ENCODE measurements at places on chromosomes 13 and 19. TPM values are rescaled to one million over a fixed set of nuclear protein-coding genes. Genes with fewer than 3 reads are reported as not detected.

- no peak for DNase-seq
Measured at GRCh38 chr13:51063909-51064308, 47.2 kb downstream of the C13orf42 start.

DNA sequence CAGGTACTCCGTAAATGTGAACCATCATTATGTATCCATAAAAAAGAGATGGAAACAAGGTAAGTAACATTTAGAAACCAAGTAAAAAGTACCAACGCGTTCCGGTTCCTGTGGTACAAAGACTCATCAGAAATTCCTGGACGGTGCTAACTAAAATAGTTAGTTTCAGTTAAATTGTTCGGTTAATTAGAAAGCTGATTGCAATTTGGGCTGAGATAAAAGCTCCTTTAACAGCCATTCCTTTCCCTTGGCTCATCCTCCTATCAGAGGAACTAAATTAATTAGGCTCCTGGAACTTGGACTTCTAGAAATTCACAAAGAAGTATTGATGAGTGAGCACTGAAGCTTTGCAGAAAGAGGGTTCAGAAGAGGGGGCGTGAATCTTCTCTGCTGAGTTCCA lies 63.5 kb downstream of the SOX1 start:
- no peak for DNase-seq

- DNase-seq: no peak
Measured at GRCh38 chr13:23146811-23147625, 33.8 kb upstream of the SGCG start.

DNA sequence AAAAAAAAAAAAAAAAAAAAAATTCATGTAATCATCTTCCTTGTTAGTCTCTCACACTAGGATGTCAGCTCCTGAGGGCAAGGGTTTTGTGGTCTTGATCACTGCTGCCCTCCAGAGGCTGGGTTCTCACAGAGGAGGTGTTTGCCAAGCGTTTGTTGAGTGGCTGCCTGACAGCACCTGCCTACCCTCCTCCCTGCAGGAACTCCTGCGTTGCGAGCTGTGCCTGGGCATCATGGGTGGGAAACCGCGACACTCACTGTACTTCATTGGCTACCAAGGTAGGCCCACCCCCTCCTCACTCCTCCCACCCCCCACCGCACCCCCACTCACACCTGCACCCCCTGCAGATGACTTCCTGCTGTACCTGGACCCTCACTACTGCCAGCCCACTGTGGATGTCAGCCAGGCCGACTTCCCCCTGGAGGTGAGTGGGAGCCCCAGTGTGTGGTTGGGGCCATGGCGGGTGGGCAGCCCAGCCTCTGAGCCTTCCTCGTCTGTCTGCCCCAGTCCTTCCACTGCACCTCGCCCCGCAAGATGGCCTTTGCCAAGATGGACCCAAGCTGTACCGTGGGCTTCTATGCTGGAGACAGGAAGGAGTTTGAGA lies 8.1 kb downstream of the ATG4D start:
- DNase-seq: no peak

GRCh38 chr13:31697290-31697689 lies 42.0 kb upstream of the RXFP2 start:
- DNase-seq: peak; percentile 7

GRCh38 chr13:48275507-48275906 lies 28.0 kb upstream of the RB1 start:
- DNase-seq: no peak

DNA sequence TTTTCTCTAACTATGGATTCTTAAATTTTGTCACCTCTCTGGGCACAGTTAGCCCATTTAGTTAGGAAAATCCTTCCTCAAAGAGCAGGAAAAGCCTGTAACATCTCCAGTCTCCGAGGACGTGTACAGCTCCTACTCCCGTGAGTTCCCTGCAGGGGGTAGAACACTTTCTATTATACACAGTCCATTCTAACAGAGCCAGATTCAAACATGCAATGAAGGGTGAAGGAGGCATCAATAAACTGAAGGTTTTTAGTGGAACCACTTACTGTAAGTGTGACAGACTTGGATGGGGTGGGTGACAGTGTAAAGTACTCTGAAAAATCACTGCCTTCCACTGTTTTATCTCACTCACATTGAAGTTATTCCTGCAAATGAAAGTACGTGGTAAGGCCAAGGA lies 204.7 kb upstream of the DACH1 start:
- no peak for DNase-seq

DNA sequence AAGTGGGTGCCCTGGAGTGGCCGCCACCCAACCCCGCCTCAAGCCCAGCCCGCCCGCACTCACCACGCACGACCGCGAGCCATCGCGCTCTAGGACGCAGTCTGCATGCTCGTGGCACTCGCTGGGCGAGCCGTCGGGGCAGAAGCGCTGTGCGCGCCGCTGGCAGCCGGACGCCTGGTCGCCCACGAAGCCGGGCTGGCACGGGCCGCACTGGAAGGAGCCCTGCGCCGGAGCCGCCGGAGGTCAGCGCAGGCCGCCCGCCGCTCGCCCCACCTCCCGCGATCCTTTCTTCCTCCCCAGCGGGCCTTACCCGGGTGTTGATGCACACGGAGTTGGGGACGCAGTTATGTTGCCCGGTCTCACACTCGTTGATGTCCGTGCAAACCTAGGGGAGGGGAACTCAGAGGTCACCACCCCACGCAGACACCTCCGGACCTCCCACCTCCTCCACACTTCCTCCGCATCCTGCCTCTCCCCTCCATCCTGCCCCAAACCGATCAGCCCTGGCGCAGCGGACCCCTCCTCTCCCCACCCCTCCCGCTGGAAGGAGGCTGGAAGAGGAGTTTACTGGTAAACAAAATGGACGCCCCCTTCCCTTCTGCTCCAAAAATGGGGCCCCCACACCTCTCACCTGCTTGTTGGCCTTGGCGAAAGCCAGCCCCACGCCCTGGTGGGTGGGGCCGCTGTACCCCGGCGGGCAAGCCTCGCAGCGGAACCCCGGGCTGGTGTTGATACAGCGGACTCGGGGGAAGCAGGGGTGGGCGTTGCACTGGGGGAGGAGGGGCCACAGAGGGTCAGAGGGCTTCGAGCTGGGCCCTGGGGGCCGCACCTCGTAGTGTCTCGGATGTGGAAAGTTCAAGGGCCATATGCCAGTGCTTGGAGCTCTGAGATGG lies 2.3 kb downstream of the COMP start:
- DNase-seq: no peak

DNA sequence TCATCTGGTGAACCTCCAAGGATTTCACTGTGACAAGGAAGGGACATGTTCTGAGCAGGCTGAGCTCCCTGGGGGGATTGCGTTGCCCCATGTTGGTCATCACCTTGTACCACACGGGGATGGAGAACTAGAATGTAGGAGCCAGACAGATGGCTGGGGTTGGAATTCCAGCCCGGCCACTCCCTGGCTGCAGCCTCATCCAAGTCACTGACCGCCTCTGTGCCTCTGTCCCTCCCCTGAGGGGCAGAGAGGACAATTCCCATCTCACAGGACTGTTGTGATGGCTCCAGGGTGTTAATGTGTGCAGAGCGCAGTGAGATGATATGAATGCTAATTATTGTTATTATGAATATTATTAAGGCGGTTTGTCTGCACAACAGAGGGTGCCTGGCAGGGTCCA lies 24.1 kb downstream of the ADGRL1 start:
- no peak for DNase-seq

- DNase-seq: no peak
Measured at GRCh38 chr19:13060964-13061927, 41.4 kb downstream of the LYL1 start.

DNA sequence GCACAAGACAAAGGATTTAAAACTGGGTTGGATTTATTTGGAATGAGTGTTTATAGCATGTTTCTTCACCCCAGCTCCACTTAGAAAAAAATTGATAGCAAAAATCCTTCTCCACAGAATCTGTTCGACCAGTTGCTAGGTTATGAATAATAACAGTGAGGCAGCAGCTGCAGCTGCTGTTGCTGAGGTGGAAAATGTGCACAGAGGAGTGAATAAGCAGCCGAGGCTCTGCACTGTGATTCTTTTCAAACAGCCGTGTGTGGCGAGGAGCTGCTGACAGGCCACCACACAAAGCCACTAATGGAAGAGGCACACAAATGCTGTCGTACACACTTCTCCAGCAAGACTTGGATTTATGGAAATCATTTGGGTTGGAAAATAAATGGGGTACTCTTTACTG lies 6.4 kb upstream of the RASL11A start:
- no peak for DNase-seq

DNA sequence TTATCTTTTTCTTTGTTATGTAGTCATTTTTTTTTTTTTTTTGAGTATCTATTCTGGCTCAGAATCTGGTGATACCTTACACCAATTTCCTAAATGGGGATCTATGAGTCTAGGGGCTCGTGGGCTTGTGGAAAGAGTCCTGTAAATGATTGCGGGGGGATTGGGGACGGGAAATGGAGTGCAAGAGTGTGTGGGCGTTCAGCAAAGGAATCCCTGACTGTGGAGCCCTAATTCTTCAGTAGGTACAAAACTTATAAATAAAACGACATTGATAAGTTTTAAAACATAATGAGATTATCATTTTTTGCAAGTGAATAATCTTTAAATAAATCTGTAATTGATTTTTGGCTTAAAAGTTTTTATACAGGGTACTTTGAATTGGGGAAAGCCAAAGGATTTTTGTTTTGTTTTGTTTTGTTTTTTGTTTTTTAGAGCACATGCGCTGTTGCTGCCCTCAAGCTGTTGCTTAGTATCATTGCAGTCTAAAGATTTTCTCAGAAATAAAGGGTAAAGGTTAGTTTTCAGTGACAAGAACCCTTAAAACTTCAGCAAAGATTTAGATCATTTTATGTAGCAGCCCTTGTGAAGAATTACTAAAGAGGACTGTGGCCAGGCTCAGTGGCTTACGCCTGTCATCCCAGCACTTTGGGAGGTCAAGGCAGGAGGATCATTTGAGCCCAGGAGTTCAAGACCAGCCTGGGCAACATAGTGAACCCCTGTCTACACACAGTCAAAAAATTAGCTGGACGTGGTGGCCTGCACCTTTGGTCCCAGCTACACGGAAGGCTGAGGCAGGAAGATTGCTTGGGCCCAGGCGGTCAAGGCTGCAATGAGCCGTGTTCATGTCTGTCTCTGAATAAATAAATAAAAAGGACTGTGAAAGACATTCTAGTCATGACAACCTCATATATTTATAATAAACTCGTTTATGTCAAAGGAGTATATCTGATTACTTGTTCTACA lies 1.7 kb downstream of the ERCC5 start:
- no peak for DNase-seq

- no peak for DNase-seq
Measured at GRCh38 chr13:110135977-110136597, 170.9 kb downstream of the COL4A1 start.

GRCh38 chr13:68850160-68850559 lies 1257.5 kb upstream of the ATXN8OS start:
- no peak for DNase-seq

GRCh38 chr13:52947921-52948373 lies 80.7 kb upstream of the OLFM4 start:
- no peak for DNase-seq

GRCh38 chr13:45337395-45337794 lies 3.6 kb downstream of the TPT1 start:
- no peak for DNase-seq

PSG6 gene
- total RNA-seq: not detected

SIGLEC9 gene
- 0.14 TPM for total RNA-seq

DCT gene
- not detected for total RNA-seq

MEF2B gene
- total RNA-seq: 0.13 TPM

ZSCAN4 gene
- total RNA-seq: not detected

RFPL4A gene
- not detected for total RNA-seq

C1QTNF9B gene
- total RNA-seq: not detected

Data from kidney epithelial cell (primary cell).